ENCODE measurements at places on chromosomes 5 and 9.

DNA sequence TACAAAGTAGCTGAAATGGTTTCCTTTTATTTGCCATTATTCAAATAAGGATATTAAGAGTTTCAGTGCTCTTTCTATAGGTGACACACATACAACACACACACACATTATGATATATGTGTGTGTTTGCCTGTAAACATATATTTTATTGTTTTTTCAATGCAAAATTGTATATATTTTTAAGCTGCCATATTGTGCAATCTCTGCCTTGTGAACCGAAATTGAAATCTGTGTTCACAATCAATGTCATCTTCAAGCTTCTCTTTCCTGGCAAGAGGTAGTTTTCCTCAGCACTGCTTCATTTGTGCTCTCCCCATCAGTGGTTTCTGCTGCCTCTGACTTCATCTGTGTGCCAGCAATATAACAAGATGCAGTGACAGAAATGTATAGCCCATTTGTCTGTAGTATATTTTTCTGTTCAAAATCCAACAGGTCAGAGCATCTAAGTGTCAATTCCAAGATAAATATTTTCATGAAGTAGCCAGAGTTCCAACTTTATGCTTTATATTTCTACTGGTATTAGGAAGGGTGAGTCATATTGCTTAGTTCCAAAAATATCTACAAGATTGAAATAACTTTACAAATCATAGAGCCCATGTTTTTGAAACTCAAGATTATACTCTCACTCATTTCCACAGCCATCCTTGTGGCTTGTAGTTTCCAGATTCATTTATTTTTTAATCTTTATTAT is 1704.8 kb upstream of the CDH9 start:
- DNase-seq: no peak

GRCh38 chr5:115333164-115333563 is 36.7 kb upstream of the CCDC112 start:
- DNase-seq: no peak

DNA sequence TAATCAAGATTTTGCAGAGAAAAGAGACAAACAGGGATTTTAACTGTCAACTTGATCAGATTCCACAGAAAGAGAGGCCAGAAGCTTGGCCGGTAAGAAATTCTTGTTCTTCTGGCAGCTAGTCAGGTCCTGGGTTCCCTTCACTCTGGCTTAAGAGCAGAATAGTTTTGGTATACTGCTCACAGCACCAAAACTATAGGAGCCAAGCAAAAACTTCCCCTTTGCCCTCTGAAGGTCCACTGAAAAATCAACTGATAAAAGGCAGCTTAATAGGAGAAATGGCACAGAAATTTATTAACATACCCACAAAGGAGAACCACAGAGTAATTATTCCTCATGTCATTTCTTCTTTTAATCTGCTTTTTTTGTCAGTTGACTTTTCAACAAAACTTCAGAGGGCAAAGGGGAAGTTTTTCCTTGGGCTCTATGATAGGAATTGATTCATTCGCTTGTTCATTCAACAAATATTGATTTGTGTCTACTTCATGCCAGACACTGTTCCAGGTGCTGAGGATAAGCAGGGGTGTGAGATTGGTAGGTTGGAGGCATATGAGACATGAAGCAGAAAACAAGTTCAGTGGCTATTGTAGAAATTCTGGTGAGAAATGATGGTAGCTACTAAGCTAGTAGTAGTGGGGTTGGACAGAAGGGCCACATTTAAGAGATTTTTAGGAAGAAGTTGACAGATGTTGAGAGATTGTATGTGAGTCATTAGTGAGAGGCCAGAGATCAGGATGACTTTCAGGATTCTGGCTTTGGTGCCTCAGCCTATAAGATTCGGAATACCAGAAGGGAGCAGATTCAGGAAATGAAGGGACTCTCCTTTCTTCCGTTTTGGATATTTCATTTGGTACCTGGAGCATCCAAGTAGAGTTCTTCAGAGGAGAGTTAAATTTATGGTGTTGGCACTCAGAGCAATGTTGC is 20.6 kb upstream of the NNT start:
- DNase-seq: no peak

GRCh38 chr5:172999372-172999973 is 15.9 kb downstream of the ATP6V0E1 start:
- DNase-seq: no peak

- DNase-seq: no peak
Observed at GRCh38 chr9:76882686-76883085, 23.2 kb downstream of the PRUNE2 start.

DNA sequence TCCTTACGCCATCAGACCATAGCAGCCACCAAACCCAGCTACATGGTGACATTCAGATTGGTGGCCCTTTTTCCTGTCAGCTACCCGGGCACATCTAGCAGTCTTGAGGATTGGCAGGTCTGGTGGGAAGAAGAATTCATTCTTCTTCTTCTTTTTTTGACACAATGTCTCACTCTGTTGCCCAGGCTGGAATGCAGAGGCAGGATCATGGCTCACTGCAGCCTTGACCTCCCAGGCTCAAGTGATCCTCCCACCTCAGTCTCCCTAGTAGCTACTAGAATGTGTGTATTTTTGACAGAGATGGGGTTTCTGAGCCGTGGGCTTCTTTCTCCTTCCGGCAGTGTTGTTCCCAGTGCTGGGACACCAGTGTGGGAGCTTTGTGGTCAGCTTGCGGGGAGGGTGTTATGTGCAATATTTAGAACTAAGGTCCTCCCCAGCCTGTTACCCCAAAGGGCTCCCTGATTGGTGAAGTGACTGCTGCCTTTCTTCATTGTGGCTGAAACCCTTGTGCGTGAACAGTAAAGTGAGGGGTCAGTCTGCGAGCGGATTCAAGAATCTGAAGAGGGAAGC is 3.4 kb downstream of the NTMT1 start:
- DNase-seq: no peak

GRCh38 chr9:21560281-21560745 is 78.2 kb upstream of the IFNE start:
- no peak for DNase-seq

GRCh38 chr5:57863661-57864060 is 381.1 kb upstream of the ACTBL2 start:
- DNase-seq: no peak

GRCh38 chr9:92270511-92270910 is 23.0 kb downstream of the IARS1 start:
- no peak for DNase-seq

GRCh38 chr9:125541840-125542243 is 165.2 kb downstream of the MAPKAP1 start:
- DNase-seq: no peak

GRCh38 chr5:29662876-29663275 is 1530.6 kb upstream of the CDH6 start:
- no peak for DNase-seq

DNA sequence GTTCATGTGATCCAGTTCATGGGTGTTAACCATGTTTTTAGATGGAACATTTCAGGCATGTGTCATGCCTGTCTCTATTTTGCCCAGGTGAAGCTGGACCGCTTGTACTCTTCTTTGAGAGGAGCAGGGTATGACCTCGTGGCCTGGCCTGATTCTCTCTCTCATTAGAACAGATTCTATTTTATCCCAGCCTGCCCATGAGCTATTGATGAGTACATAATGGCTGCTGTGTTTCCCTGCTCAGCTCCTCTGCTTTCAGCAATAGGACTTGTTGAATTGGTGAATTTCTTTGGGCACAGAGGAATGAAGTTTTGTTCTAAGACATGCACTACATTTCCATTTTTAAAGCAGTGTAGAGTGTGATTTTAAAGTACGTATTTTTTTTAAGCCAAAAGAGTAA is 86.2 kb downstream of the HACD4 start:
- DNase-seq: no peak

DNA sequence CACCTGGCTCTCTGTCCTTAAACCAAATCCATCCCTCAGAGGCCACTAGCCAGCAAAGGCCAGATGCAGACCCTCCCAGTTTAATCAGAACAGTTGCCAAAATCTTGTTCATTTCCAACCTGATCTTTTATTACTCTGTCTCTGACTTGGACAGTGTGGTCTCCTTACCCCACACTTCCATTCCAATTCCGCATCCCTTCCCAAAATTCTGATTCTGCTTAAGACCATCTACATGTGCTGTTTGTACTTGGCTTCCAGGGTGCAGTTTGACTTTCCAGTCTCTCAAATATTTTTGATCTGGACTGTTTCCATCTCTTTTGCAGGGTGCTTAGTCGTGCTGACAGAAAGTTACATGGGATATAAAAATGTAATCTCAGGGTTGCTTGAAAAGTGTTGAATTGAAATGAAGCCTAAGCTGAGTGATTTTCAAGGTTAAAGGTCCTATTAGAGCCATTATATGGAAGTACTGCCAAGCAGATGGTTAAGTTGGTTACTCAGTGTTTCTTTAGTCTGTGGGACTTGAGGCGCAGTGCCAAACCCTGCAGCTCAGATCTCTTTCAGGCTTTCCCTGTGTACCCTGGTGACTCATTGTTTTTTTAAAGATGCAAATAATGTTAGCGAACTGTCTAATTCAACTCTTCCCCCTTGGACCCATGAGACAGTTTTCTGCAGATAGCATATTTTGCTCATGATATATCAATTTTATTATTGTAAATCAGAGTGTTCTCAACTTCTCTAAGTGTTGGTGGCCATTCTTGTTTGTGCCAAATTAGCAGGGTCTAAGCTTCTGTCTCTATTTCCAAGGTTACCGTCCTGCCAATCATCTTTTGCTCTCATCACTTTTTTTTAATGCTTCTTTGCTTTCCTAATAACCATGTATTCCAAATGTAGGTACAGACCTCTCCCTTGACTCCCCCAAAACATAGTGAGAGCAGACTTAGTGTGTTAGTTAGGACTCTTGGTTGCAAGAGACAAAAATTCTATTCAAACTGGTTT is 18.2 kb upstream of the DCP2 start:
- no peak for DNase-seq

- DNase-seq: no peak
Observed at GRCh38 chr9:15426019-15426418, 3.3 kb downstream of the SNAPC3 start.

GRCh38 chr5:168714046-168714445 is 134.9 kb upstream of the PANK3 start:
- DNase-seq: no peak

DNA sequence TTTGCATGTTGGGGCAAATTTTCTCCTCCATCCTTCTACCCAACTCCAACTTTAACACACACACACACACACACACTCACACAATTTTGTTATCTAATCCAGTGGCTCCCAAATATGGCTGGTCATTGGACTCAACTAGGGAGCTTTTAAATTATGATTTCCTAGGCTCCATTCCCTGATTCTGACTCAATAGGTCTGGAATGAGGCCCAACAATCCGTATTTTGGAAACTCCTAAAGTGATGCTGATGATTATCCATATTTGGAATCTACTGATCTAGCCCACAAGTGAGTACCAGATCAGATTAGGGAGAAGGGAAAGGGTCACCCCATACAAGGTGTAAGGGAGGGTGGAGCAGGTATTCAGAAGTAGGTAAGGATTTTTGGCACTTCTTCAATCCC is 309.7 kb downstream of the TLE1 start:
- no peak for DNase-seq

GRCh38 chr9:15295761-15296405 is 11.1 kb downstream of the TTC39B start:
- DNase-seq: no peak

DNA sequence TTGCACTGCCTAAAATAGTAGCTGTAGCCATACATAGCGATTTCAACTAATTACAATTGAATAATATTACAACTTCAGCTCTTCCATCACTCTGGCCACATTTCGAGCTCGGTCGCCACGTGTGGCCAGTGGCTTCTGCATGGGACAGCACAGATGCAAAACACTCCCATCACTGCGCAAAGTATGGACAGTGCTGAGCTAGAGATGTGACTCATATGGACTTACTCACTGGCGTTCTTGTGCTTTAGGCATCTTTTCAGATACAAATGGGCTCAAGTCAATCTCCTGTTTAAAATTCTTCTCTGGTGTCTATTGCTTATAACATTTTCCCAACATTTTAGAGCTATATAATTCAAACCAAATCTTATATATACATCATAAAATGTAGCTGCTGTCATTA is 222.7 kb downstream of the ELAVL2 start:
- DNase-seq: no peak

DNA sequence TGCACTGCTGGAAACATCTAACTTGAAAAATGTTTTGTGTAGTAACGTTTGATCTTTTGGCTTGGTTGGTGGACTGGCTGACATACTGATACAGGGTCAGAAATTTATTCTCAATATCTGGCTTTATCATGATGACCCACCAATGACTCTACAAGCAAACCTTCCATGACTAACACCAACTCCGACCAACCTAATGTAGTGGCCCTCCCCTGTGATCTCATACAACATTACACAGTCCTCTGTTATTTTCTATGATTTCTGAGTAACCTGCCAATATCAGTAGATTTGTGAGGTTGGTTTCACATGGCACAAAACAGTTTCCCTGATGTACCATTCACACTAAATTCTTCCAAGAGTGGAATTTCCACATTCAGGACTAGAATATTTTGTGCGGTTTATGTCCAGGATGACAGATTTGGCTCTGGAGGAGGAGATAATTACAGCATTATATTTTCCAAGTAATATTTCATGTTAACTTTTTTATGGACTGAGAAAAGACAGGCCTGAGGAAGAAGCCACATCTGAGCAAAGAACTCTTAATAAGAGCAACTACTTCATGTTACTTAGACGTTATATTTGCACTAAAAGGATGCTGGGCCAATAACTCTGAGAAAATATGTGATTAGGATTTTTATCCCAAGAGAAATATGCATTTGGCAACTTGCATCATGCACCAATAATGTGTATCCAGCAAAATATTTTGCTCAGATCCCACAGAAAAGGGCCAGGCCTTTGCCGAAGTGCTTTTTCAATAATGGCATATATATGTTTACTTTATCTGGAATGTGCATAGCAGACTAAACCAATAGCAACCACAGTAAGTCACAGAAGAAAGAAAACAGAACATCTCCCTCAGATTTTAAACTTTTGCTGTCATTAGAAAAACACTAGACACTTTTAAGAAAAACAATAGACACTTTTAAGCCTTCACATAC is 273.4 kb downstream of the KCNN2 start:
- DNase-seq: no peak

GRCh38 chr9:75149841-75150241 is 61.5 kb downstream of the OSTF1 start:
- DNase-seq: no peak

- no peak for DNase-seq
Observed at GRCh38 chr9:136910901-136911245, 24.6 kb downstream of the TRAF2 start.

DNA sequence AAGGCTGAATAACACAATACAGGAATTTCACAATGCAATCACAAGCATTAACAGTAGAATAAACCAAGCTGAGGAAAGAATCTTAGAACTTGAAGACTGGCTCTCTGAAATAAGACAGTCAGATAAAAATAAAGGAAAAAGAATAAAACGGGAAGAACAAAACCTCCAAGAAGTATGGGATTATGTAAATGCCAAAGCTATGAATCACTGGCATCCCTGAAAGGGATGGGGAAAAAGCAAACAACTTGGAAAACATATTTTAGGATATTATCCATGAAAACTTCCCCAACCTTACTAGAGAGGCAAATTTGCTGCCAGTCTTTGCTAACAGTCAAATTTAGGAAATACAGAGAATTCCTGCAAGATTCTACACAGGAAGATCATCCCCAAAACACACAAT is 157.9 kb downstream of the ALDH1A1 start:
- no peak for DNase-seq

GRCh38 chr9:87606841-87607521 is 109.3 kb downstream of the DAPK1 start:
- DNase-seq: no peak
